ENCODE measurements at places on chromosomes 4 and X. TPM values are rescaled to one million over a fixed set of nuclear protein-coding genes. Genes with fewer than 3 reads are reported as not detected.
A peak's percentile ranks its signal among the peaks of the same experiment; 100 is the strongest.

Gene RIBC1
- total RNA-seq, result 1.7 TPM

Gene SHROOM4
- 3.7 TPM for total RNA-seq

Gene FRG2
- total RNA-seq, result not detected

Gene MGST2
- 9.3 TPM for total RNA-seq

Gene CPE
- 380 TPM for total RNA-seq

Gene PNMA6A
- 8.2 TPM for total RNA-seq

Gene LDB2
- 34.9 TPM for total RNA-seq

Gene PSAPL1
- total RNA-seq, result not detected

Gene MAGEH1
- total RNA-seq, result 45.6 TPM

Gene PASD1
- total RNA-seq, result not detected

Gene SYN1
- 9.8 TPM for total RNA-seq

Gene LCORL
- 70.1 TPM for total RNA-seq

Gene INTU
- total RNA-seq, result 50.6 TPM

Gene NUP62CL
- total RNA-seq, result 7.8 TPM

GRCh38 chrX:3440981-3441380 is 94.5 kb upstream of the MXRA5 start:
- no peak for DNase-seq

GRCh38 chr4:124253080-124253479 is 459.5 kb downstream of the ANKRD50 start:
- no peak for DNase-seq

GRCh38 chr4:124768596-124769365 is 56.2 kb upstream of the ANKRD50 start:
- no peak for DNase-seq

DNA sequence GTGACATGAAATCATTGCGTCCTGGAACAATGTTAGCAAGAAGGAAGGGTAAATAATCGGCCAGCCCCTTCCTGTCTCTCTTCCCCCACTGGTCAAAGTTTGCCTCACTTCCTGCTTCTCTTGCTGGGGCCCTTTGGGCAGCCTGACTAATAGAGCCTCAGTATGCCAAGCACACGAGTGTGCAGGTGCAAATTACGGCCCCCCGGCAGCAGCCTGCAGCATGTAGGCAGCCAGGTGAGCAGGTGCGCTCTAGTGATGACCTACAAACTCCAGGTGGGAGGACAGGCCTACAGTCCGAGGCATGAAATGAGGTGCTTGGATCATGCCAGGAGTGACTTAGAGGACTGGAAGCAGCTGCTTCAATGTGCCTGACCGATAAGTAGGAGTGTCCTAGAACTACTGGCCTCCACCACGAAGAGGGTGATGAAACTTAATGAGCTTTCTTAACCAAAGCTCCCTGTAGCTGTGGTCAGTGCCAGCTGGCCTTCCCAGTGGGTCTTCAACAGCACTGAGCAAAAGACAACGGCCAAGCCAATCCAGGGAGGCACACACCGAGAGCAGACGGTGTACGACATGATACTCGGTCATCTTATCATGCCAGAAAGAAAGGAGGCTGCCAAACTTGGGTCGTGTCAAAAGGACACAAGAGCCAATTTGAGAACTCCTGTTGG is 26.1 kb upstream of the FAT1 start:
- peak; percentile 45 for DNase-seq

- DNase-seq, result no peak
Observed at GRCh38 chrX:107734646-107735045, 40.9 kb downstream of the TSC22D3 start.

GRCh38 chrX:124986284-124986683 is 333.4 kb upstream of the TEX13C start:
- DNase-seq, result no peak

GRCh38 chrX:104435249-104435648 is 130.8 kb upstream of the IL1RAPL2 start:
- DNase-seq, result no peak

- no peak for DNase-seq
Observed at GRCh38 chr4:99078336-99078735, 10.3 kb downstream of the ADH5 start.

DNA sequence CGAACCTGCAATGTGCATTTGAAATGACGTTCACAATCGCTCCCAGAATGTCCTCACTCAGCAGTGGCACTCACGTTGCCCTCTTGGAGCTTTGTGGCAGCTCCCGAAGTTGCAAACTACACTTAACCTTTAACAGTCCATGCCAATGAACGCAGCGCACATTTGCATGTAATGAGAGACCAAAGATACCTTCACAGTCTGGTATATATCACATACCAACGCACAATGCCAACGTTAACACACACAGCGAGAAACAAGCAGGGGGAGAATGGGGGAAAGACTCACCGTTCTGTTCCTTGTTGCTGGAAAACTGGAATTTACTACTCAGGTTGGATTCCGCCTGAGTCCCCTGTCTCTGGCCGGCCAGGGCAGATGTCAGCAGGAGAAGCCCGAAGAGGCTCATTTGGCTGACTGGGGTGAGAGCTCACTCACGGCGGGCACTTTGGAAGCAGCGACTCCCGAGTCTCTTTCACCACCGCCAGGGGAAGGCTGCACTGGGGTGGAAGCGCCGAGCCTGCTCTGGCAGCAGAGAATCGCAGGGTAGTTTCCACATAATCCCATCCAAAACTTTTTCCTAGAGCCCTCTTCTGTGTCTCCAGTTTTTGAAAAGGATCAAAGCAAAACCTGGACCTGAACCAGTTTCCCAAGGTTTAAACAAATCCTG is 966 bp downstream of the PDGFC start:
- peak; percentile 7 for DNase-seq

GRCh38 chr4:40684404-40684803 is 54.7 kb upstream of the RBM47 start:
- DNase-seq, result no peak

DNA sequence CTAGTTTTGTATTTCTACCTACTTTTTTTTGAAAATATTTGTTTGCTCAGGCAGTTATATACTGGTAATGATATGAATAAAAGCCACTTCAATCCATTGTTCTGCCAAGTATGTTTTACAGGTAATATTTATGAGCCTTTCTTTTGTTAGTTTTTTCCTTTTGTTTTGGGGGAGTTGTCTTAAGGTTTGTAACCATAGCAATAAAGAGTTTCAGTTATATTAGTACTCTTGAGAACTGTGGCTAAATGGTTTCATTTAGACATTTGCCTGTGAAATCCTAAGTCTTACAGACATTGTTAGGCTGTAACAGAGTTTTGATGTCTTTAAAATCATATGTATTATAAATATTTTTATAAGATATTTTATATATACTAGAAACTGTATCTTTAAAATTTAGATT is 150.1 kb downstream of the DIPK2B start:
- DNase-seq, result no peak

DNA sequence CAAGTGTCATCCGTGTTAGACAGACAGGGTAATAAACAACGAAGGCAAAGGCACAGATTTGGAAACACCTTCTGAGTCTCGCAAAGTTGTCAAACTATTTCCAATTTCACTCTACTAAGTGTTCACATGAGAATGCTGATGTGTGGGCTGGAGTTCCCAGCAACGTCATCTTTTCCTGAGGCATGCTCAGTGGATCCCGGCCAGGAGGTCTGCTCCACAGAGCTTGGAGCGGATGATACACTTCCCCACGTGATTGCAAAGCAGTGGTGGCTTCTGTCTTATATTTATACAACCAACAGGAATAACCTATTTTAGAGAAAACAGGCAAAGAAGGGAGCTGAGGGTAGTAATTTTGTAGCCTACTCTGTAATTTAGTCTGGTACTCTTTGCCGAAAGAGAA is 40.1 kb upstream of the PDK3 start:
- DNase-seq, result no peak

DNA sequence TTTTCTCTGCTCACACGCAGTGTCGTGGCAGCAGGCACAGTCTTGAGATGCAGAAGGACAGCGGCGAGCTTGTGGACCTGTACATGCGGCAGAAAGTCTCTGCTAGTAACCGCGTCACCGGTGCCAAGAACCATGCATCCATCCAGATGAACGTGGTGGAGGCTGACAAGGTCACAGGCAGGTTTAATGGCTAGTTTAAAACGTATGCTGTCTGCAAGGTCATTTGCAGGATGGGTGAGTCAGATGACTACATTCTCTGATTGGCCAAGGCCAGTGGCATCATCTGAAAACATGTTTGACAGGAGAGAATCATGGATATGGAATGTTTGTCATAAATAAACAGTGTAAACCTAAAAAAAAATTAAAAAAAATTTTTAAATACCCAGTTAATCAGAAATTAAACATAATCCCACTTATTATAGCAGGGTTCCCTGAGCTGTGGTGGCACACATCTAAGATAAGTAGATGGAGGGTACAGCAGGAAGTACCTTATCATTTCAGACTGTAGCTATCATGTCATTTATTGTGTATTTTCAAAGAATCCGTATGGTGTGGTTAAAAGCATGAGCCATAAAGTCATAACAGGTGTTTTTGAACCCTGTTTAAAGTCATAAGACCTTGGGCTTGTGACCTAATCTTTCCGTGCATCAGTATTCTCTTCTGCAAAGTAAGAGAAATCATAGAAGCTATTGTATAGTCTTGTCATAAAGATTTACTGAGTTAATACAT is 7.5 kb upstream of the BMP2K start:
- no peak for DNase-seq

GRCh38 chr4:22235698-22236097 is 280.2 kb downstream of the ADGRA3 start:
- no peak for DNase-seq

GRCh38 chr4:170949084-170949483 is 859.3 kb upstream of the AADAT start:
- no peak for DNase-seq

DNA sequence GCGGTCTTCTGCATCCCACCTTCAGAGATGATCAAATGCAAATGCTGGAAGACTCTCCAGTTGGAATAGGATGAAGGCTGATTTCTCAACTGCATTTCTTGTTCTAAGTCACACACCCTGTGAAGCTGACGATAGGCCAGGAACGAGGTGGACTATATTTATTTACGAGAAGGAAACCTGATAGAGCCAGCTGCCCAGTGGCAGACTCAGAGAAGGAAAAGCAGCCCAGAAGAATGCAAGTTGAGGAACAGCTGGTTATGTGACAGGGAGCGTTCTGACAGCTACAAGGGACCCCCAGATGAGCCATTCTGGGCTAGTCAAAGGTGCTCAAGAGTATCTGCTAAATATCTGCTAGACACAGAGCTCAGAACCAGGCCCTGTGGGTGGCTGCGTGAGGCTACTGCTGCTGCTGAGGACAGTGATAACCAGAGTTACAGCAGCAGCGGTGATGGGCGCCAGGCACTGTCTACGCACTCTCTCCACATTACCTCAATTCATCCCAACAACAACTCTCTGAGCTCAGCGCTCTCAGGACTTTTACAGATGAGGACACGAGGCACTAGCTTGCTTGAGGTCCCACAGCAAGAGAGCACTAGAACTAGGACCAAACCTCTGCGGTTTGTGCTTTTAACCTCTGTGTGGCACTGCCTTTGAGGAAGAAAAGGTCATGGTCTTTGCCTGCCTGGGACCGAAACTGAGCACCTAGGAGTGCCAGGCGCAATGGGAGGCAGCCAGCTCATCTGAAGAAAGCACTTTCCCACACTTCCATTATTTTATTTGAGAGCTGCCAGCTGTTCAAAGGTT is 69.0 kb downstream of the GATB start:
- DNase-seq, result no peak

- no peak for DNase-seq
Observed at GRCh38 chrX:25025615-25026014, 9.8 kb upstream of the ARX start.

GRCh38 chr4:11614426-11614825 is 185.7 kb upstream of the HS3ST1 start:
- DNase-seq, result no peak

DNA sequence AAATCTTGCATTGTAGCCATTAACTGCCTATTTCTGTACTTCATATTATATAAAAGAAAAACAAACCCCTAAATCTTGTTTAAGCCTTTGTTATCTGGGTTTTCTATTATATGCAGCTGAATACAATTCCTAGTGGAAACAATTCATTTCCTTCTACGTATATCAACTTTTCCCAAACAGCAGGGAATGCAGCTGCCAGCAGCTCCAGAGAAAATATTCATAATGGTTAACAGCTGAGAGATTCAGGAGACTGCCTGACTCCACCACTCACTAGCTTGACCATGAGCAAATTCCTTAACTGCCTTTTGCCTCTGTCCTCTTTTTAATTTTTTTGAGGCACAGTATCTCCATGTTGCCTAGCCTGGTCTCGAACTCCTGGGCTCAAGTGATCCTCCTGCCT is 146.2 kb downstream of the SPATA18 start:
- DNase-seq, result no peak

- DNase-seq, result no peak
Observed at GRCh38 chr4:166991006-166991561, 243.2 kb downstream of the SPOCK3 start.

DNA sequence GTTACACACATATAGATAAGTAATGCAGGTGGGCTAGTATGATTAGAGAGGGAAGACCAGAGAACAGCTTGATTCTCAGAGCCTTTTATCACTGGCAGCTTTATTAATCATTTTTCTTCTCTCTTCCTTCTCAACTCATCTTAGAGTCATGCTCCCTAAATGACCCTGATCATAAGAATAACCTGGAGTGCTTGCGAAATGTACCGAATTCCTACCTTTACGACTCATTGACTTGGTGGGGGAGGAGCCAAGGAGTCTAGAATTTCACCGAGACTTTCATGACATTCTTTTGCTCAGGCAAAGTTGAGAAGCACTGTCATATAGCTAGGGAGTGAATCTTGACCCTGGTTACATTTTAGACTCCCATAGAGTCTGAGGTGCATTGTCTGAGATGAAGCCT is 298.9 kb upstream of the PUDP start:
- DNase-seq, result no peak

- DNase-seq, result no peak
Observed at GRCh38 chr4:124206779-124207605, 505.5 kb downstream of the ANKRD50 start.

- no peak for DNase-seq
Observed at GRCh38 chrX:34903316-34903715, 39.3 kb upstream of the FAM47B start.

GRCh38 chrX:14032406-14032805 is 2.7 kb upstream of the GEMIN8 start:
- peak; percentile 37 for DNase-seq

- DNase-seq, result peak; percentile 81
Observed at GRCh38 chr4:47278631-47279030, 184.9 kb downstream of the COMMD8 start.

Measured in cerebellum (tissue), 4 donors.